ENCODE measurements at places on chromosomes 12 and 14. TPM values are rescaled to one million over a fixed set of nuclear protein-coding genes. Genes with fewer than 3 reads are reported as not detected.

The KRT78 gene
- total RNA-seq = not detected

The RNF212B gene
- total RNA-seq = not detected

The FAIM2 gene
- total RNA-seq = 3.9 TPM

The PTPRB gene
- total RNA-seq = 0.97 TPM

The BCL2L14 gene
- not detected for total RNA-seq

The SMCO2 gene
- total RNA-seq = not detected

The NTS gene
- under 0.01 TPM for total RNA-seq

The DDHD1 gene
- 41.9 TPM for total RNA-seq

The LRFN5 gene
- total RNA-seq = 0.97 TPM

The NXPH4 gene
- total RNA-seq = 1.6 TPM

The RGS6 gene
- not detected for total RNA-seq

The KRT82 gene
- total RNA-seq = not detected

The KLRC2 gene
- total RNA-seq = not detected

The TAS2R10 gene
- 0.86 TPM for total RNA-seq

The GPR135 gene
- 6.5 TPM for total RNA-seq

The LAG3 gene
- 0.43 TPM for total RNA-seq

The FOXN4 gene
- total RNA-seq = not detected

The ZBTB42 gene
- total RNA-seq = 4.3 TPM

The PDZRN4 gene
- total RNA-seq = not detected

The ZNF839 gene
- total RNA-seq = 9.5 TPM

The INHBC gene
- not detected for total RNA-seq

The PPP1R36 gene
- total RNA-seq = 3.5 TPM

The ZC3H10 gene
- 3.9 TPM for total RNA-seq

The PTPRR gene
- not detected for total RNA-seq

The LHX5 gene
- not detected for total RNA-seq

The MRPL52 gene
- total RNA-seq = 82.5 TPM

The SPIC gene
- not detected for total RNA-seq

The GLIPR1L1 gene
- not detected for total RNA-seq

The NPFF gene
- not detected for total RNA-seq

The ALKBH2 gene
- total RNA-seq = 16.0 TPM

The ESR2 gene
- not detected for total RNA-seq

The NGB gene
- not detected for total RNA-seq

The MSRB3 gene
- 89.2 TPM for total RNA-seq

The SLC22A17 gene
- total RNA-seq = 14.8 TPM

The NID2 gene
- total RNA-seq = 259 TPM

The GYS2 gene
- total RNA-seq = not detected

The CFAP251 gene
- 6.8 TPM for total RNA-seq

The SERPINA1 gene
- total RNA-seq = not detected

The RILPL2 gene
- total RNA-seq = 3.5 TPM

The AICDA gene
- not detected for total RNA-seq

The HELB gene
- total RNA-seq = 2.3 TPM

The TSPAN19 gene
- not detected for total RNA-seq

The PLEKHG3 gene
- total RNA-seq = 8.7 TPM

The P2RX2 gene
- total RNA-seq = not detected

The SSPN gene
- total RNA-seq = 11.6 TPM

The CYP27B1 gene
- 0.97 TPM for total RNA-seq

The MYF6 gene
- not detected for total RNA-seq

The HSPB8 gene
- total RNA-seq = 22.0 TPM
